T-helper 2 cell treated with Interferon-gamma antibody and Interleukin-4, amounts not matched to agents 5 μg/mL and 100 μg/mL, for 36 hours (primary cell): ENCODE measurements at places on chromosomes 6 and 20.

DNA sequence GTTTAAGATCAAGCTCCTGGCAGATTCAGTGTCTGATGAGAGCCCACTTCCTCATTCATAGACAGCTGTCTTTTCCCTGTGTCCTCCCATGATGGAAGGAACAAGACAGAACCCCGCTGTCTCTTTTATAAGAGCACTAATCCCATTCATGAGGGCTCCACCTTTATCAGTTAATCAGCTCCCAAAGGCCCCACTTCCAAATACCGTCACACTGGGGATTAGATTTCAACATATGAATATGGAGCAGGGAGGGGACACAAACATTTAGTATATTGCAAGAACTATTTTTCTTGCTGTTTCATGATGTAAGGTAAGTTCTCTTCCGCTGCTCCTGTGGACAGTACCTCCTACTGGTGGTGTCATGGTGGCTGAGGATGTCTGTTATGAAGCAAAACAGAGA is 158.3 kb upstream of the IRAK1BP1 start:
- no peak for DNase-seq

DNA sequence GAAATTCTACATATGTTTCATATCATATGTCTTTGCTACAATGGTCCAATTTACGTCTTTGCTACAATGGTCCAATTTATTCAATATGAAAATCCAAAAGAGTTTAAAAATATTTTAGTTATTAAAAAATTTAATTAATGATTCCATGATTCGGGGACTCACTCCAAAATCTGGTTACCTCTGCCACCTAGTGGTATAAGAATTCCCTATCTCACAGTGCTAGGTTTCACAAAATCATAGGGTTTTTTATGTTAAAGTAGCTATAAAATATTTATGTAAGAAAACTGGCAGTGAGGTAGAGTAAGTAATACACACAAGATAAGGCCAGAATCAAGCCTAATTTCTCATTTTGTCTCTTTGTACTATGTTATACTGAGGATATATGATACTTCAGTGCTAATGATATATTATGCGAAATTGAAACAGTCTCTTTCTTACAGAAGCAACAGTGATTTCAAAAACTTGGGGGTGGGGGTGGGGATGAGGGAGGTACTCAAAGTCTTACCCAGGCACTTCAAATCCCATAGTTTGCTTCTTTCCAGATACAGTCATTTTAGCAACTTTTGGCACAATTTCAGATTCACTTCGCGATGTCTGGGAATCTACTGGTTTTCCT is 52.3 kb downstream of the HBS1L start:
- DNase-seq: no peak

GRCh38 chr20:5090191-5090590 is 29.6 kb downstream of the PCNA start:
- DNase-seq: no peak

DNA sequence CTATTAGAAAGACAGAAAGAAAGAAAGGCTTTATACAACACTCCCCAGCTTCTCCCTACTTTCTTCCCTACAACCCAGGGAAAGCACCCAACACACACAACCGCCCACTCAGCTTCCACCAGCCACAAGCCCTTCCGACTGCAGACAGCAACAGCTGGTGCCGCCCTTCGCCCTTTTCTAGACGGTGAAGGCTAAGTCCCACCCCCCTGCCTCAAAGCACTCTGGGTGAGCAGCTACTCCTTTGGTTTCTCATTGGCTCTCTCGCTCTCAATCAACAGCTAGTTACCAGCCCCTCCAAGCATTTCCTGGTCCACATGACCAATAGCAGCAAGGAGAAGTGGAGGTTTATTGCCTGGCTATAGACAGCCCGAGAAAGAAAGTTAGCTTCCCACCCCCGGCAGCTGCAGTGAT is 230.1 kb upstream of the MOCS1 start:
- no peak for DNase-seq

DNA sequence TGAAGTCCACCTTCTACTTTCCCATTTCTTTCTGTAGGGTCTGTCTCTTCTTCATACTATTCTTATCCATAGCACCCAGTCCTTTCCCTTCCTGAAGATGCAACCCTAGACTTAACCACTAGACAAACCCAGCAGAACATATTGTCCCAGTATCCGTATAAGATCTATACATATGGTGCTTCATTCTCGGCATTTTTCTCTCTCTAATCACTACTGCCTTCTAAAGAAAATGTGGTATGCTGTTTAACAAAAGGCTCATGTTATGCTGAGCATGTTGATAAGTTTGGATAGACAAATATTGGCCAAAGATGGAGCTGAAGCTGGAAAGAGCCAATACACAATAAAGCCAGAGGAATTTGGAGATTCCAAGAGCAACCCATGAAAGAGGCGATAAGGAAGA is 212.6 kb downstream of the MAFB start:
- DNase-seq: no peak

DNA sequence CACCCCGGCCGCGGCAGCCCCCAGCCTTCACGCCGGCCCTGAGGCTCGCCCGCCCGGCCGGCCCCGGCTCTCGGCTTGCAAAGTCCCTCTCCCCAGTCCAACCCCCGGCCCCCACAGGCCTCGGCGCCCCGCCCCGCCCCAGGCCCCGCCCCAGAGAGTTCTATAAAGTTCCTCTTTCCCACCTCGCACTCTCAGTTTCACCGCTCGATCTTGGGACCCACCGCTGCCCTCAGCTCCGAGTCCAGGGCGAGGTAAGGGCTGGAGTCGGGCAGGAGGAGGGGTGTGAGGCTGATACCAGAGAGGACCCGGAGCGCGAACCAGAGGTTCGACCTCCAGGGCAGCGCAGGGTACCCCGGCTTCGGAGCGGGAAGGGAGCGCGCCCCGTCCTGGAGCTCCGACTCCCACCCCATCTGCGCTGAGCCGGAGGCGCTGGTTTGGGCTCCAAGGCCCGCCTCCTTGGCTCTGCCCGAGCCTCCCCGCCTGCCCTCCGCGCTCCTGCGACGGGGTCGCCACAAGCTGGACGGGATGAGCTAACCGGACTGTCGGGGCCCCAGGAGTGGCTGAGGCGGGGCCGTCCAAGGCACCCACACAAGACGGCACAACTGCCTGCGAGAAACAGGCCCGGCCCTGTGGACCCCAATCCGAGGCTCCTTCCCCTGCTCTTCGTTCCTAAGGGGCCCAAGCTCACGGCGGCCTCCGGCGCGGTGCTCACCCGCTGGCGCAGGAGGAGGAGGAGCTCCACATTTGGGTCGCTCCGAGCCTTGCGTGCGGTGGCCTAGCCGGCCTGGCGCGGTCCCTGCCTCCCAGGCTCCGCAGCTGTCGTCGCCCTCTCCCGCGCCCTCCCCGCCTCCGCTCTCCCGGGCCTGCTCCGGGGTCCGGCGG is at the start of gene IRF4:
Gene IRF4 (plus strand): TSS at position 194 of the 882 bp plus-strand sequence. CDS start 1,401 bp downstream, outside the sequence.
- DNase-seq: peak; percentile 79

- peak; percentile 65 for DNase-seq
Observed at GRCh38 chr6:24935366-24936152, at the start of gene RIPOR2. RIPOR2 (minus strand) TSS chr6:24935960; CDS start chr6:24935898, 62 bp downstream.

DNA sequence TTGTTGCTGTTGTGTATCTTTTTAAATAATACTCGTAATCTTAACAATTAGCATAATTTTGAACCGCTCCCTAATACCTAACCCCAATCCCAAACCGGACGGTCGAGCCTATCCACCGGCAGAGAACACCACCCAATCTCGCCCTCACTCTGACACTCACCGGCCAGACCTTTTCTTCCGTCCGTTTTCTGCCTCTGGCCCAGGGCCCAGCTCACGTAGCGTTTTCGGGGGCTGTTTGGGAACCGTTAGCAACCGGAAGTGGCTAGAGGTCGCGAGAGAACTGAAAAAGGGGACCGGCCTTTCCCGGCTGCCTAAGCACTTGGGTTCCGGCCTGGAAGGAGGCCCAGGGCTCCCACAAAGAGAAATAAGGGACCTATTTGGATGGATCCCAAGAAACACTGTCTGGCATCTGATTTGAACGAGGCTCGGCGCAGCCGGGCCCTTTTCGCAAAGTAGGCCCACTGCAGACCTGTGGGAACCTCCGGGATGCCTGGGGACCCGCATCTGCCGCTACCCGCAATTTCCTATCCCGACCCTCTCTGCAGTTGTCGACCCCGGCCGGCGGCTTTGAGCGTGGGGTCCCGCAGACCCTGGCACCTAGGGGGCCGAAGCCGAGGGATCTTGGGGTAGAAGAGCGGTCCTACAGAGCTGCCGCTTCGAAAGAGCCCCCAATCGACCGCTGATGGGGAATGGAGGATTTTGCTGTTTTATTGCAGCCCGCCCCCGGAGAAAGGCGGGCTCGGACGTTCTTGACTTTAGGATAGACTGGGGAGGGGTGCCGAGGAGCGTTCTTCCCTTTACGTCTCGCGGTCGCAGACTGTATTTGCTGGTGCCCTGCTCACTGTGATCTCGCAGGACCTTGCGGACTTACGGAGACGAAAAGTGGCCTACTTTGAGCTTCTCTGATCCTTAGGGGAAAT is 4.8 kb upstream of the ZKSCAN8 start:
- DNase-seq: peak; percentile 77

- peak; percentile 67 for DNase-seq
Observed at GRCh38 chr20:34824806-34825529, 483 bp downstream of the NCOA6 start.

DNA sequence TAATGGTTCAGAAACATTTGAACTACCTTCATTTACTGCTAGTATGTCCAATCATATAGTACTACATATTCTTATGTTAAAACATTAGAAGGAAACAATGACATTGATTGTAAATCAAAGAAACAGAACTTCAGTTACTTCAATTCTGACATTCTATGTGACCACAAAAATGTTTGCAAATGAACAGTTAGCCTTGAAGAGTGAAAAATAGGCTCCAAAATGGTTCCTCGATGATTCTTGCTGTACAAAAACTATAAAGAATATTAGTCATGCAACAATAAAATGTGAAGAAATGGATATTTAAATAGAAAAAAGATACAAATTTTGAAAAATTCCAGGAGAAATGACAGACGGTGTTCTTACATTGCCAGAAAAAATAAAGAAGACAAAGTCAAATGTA is 686.9 kb downstream of the BCKDHB start:
- DNase-seq: no peak

GRCh38 chr6:44012078-44012493 is 115.2 kb downstream of the MRPL14 start:
- DNase-seq: no peak

- DNase-seq: no peak
Observed at GRCh38 chr6:150490586-150490985, 109.1 kb upstream of the PLEKHG1 start.

DNA sequence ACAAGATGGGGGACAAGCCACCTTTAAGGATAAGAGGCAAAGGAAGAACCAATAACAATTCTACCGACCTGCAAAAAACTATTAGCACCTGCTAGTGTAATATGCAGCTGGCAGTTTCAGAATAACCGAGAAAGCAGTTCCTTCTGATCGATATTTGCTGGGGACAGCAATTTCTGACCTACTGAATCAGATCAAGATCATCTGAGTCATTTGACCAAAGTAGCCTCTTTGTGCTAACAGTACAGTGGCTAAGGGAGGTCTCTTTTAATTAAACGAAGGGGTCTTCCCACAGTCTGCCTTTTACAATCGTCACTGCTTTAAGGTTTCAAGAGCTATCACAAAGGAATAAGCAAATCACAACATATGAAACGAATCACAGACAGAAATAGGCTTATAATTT is 318.9 kb downstream of the BTBD9 start:
- DNase-seq: no peak

DNA sequence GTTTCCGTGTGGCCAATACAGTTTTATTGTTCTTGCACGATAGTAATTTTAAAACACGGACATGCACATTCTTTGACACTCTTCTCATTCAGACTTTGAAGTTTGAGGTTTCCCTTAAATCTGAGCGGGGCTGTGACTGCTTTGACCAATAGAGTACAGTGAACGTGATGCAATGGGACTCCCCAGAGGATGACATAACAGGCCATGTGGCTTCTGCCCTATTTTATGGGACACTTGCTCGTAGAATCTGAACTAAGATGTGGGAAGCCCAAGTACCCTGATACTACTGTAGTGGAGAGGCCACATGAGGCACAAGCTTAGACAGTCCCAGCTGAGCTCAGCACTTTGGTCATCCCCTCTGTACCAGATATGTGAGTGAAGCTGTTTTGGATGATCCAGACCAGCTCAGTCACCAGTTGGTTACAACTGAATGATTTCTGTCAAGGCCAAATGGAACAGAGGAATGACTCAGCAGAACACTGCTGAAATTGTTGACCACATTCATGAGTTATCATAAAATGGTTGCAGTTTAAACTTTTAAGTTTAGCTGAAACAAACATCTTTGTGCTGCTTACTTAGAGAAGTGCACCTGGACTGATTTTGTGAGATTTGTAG is 279.4 kb downstream of the RFPL4B start:
- no peak for DNase-seq

DNA sequence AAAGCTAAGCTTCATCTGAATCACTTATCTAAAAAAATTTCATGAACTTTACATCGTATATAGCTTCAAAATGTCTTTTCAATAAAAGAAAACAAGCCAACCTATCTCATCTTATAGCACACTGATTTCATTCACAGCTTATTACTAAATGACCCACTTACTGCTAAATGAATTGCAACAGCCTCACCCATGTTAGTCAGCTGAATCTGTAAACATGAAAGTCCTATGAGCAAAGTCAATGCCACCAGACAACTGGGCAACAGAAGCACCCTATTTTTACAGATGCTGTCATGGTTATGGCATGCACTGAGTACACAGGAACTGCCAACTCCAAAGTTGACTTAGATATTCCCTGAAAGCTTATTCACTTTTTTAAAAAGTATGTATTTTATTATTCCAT is 41.2 kb upstream of the DST start:
- DNase-seq: no peak

GRCh38 chr20:36745234-36745926 is 510 bp downstream of the NDRG3 start:
- DNase-seq: no peak

DNA sequence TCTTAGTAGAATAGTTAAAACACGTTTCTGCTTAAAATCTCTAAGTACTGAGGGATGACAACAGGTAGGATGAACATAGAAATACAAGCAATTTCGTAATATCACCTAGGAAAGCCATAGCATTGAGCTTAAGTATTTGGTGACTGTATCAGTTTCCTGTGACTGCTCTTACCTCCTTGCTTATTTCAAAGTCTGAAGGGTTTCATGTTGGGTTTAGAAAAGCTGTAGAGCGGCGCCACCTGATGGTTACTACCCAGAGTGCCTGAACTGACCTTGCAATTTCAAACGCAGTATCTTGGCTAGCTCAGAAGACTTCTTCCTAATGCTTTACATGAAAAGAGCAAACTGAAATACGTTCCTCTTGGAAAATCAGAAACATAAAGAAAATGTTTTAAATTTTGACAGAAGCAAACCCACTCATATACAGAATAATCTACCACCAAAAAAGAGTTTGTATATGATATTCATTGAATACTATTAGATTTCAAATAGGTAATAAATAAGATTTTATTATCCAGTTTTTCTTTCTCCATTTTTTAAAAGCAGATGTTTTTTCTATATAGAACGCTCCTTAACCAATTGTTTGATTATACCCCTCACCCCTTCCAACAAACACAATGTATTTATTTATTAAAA is 82.3 kb upstream of the RIPOR2 start:
- peak; percentile 58 for DNase-seq

DNA sequence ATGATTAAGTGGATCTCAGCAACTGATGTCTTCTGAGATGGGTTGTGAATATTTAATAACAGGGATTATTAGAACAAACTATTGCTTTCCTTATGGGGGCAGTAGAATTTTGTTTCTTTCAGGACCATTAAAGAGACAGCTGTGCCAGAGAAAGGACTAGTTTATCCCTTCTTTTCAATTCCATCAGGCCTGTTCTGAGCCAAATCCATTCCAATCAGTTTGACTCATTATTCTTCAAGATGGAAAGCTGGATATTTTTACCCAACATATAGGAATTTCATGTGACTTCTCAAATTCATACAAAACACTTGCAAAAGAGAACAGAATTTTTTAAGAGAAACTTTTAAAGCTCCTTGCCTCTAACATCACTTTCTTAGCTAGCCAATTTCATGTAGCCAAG is 722.0 kb upstream of the FLRT3 start:
- no peak for DNase-seq
